Omental fat pad (tissue), 4 donors: ENCODE measurements at places on chromosomes 3 and 15. TPM values are rescaled to one million over a fixed set of nuclear protein-coding genes. Genes with fewer than 3 reads are reported as not detected.

DNA sequence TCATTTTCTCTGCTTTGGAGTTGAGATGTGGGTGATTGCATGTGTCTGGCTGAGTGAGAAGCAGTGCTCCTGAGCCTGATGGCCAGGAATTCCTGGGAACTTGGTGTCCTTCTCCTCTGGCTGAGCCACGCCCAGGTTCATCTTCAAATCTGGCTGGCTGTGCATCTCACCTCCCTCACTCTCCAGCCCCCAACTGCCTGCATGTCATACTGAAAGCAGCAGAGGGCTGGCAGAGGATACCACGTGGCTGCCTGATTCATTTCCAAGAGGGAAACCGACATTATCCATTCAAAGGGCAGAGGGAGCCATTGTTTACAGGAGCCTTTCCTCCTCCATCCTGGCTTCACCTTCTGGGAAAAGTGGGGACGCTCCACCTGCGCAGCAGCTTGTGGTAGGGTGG is 57.4 kb downstream of the ABHD5 start:
- no peak for DNase-seq

GRCh38 chr15:58179741-58180381 is 41.7 kb downstream of the AQP9 start:
- DNase-seq: no peak

Gene VIPR1
- total RNA-seq: 7.8 TPM

GRCh38 chr15:58057559-58057958 is 8.0 kb downstream of the ALDH1A2 start:
- DNase-seq: no peak

Gene ZBTB11
- total RNA-seq: 24.6 TPM

Gene PAQR5
- total RNA-seq: 0.47 TPM

DNA sequence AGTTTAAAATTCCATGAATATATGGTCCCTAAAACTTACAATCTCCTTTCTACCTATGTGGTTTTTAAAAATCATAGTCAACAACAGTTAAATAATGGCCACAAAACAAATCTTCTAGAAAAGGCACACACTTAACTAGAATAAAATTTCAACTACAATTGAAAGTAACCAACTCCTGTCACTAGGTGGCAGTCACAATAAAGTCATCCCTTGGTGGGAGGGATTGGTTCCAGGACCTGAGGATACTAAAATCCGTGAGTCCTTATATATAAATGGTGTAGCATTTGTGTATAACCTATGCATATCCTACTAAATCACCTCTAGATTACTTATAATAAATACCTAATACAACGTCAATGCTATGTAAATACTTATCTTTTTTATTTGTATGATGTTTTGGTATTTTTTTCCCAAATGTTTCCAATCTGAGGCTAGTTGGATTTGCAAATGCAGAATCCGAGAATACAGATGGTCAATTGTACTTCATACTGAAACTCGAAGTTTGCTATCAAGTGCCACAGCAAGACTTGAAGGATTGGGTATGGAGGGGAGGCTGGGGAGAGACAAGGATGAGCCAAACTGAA is 172.6 kb downstream of the FMN1 start:
- no peak for DNase-seq

DNA sequence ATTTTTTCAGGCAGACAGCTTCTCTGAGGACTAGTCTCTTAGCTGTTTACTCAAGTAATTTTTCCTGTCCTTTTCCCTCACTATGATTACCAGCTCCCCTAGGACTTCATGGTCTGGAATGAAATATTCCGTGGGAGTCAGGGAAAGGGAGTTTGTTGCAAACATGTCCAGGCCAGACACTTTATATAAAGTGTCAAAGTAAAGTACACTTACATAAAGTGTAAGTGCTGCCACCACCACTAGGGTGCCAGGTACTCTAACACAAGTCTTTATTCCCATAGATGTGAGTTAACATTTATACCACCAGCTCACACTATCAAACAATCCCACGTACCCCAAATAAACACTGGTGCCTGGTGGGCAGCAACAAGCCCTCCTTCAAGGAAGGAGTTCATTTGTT is 179.8 kb downstream of the SNRPN start:
- no peak for DNase-seq

GRCh38 chr3:197363553-197364409 is 65.4 kb upstream of the DLG1 start:
- no peak for DNase-seq

GRCh38 chr3:139519998-139520737 is 19.4 kb downstream of the RBP1 start:
- no peak for DNase-seq

DNA sequence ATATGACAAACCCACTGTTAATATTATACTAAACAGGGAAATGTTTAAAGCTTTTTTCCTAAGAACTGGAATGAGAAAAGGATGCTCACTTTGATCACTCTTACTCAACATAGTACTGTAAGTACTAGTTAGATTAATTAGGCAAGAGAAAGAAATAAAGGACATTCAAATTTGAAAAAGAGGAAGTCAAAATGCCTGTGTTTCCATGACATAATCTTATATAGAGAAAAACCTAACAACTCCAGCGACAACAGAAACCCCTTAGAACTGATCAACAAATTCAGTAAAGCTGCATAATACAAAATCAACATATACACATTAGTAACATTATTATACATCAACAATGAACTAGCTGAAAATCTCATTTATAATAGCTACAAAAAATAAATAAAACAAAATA is 200.6 kb upstream of the ROBO1 start:
- DNase-seq: no peak

- no peak for DNase-seq
These were observed 184.4 kb downstream of the VGLL4 start for GRCh38 chr3:11459186-11459824.

DNA sequence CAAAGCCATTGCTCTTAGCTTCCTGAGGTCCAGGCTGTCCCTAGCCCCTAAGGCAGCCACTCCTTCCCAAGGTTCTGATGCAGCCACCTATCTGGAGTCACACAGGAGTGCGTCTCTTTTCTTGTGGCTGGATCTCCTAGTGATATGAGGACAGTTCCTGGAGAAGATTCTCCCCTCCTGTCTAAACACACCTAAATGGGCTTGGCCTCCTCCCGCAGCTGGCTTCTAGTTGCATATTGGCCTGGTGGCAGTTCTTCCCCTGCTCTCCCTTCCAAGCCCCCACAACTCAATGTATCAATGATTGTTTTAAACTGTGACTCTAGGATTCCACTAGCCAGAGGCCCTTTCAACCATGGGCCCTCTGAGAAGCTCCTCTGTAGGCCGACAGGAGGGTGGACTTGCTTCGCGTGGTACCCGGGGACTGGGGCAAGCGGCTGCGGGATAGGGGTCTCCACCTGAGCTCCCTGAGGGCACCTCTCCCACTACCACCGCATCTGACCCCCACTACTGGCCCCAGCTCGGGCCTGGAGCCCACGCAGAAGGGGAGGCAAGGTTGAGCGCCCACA is 1.4 kb downstream of the ITGA11 start:
- DNase-seq: no peak

DNA sequence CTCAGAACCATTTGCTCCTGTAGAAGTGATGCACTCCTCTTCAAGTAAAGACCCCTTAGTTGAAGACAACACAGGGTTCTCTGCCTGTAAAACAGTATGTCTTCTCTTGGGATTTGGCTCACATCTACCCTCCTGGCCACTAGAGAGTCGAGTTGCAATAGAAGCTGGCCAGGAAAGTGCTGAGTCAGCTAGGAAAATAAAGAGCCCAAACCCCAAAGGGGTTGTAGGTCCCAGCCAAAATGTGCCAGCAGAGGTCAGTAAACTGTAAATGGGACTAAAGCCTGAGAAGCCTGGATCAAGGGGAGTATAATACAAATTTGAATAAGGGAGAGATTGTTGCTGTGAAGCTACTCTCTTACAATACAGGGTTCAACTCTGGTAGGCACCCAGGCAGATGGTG is 37.2 kb upstream of the THBS1 start:
- DNase-seq: no peak

DNA sequence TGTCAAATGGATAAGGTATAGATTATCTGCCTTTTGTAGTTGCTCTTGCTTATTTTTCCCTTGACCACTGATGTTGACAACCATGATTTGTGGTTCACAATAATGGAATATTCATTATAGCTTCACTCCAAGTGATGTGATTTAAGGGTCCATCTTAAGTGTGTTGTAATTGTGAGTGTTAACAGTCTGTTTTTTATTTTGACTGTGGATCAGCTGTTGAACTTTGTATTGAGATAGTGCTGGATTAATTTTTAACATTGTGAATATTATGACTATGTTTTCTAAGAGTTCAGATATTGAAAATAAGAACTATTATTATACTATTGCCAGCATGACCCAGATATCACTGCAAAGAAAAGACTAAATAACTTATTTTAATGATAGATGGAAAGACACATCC is 8.6 kb upstream of the GASK1A start:
- no peak for DNase-seq

- DNase-seq: no peak
These were observed 229.7 kb downstream of the SLCO3A1 start for GRCh38 chr15:92083190-92083589.

DNA sequence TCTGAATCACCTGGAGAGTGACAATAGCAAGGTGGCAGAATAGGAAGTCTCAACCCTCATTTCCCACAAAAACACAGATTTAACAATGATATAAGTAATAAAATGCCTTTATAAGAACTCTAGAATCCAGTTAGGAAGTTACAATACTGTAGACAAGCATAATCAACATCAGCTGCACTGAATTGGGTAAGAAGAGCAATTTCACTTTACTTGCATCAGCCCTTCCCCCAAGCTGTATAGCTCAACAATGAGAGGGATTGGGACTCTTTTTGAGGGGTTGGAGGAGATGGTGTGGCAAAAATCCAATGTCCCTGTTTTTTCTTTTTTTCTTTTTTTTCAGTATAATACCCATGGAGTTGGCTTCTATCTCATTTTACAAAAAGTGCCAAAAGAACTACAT is 63.1 kb downstream of the SERP1 start:
- no peak for DNase-seq

DNA sequence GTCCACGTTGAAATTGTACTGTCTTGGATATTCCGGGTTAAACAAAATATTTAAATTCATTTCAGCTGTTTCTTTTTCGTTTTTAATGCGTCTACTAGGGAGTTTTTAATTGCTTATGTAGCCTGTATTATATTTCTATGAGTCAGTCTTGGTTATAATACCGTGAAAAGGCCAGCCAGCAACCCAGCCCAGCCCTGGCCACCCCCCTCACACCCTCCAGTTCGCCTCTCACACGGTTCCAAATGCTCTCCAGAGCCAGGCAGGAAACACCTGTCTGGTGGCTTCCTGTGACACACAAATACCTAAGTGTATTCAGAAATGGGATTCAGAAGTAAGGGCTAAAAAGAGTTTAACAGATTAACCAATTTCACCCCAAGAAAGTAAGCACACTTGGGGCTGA is 4.4 kb downstream of the SH3BP5 start:
- DNase-seq: no peak

Gene DPPA4
- not detected for total RNA-seq

DNA sequence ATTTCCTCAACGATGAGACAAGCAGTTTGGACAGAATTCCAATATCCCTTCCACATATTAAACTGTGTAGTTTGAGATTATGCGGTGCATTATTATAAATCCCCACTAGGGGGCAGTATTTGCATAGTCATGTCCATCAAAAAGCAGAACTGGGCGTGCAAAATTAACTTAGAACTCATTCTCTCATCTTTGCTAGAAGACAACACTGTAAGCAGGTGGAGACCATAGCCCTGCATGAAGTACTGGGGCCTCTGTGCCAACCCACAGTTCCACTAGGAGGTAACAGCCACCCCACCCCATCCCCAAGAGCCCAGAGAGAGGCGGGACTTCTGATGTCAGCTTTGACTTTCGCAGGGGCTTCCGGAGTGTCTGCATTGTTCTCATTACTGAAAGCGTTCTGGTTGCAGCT is 106.6 kb upstream of the TMC3 start:
- DNase-seq: no peak

- no peak for DNase-seq
These were observed at the start of gene TMEM212 for GRCh38 chr3:171842864-171843518. TMEM212 (plus strand) TSS chr3:171843349; CDS start chr3:171843384, 35 bp downstream.

GRCh38 chr3:3783696-3784095 is 15.5 kb upstream of the LRRN1 start:
- no peak for DNase-seq

DNA sequence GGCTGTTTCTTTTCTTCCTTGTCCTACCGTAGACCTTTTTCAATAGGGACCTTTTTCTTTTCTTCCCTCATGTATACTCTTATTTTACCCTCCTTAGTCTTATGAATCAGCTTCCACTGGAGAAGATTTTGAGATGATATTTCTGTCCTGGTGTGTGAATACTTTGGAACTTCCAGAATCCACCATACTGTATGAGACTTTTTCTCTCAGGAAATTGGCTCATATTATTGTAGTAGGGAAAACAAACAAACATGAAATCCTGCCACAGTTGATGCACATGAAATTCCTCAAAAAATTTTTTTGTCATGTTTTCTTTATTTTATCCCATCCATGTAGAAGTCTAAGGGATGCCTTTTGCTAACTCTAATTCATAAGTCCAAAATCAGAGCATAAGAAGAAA is 289.3 kb upstream of the PLSCR5 start:
- no peak for DNase-seq

DNA sequence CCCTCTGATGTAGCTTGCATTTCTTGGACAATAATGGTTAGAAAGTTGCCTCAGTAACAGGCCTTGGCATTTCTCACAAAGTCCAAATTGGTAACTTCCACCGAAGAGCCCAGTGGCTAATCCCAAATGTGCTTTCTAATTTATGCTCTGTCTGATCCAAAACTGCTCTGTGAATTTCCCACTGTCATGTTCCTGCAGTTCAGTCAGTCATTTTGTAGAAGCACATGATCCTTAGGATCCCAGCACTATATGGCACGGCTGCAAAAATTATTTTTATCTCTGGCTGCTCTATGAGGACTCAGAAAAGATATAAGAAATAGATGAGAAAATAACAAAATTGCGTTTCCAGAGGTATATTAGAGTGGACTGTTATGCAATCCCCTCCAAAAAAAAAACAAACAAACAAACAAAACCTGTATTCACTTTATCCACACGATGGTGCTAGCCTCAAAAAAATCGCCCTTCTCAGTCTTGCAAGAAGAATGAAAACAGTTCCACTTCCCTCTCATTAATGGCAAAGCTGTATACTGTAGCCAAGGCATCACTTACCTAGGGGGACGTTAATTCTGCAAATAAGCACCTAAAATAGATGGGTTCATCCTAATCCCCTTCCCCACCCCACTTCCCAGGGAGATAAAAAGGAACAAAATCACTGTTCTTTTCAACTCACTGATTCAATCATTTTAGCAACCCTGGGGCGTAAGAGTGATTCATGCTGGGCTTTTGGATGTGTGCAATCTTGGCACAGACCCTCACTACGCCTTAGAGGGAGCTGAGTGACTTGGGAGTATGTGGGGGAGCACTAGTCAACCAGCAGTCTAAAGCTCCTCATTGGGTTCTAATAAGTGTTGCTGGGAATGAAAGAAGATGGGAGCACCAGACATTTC is 61.3 kb downstream of the TMCO5A start:
- DNase-seq: peak; percentile 31

DNA sequence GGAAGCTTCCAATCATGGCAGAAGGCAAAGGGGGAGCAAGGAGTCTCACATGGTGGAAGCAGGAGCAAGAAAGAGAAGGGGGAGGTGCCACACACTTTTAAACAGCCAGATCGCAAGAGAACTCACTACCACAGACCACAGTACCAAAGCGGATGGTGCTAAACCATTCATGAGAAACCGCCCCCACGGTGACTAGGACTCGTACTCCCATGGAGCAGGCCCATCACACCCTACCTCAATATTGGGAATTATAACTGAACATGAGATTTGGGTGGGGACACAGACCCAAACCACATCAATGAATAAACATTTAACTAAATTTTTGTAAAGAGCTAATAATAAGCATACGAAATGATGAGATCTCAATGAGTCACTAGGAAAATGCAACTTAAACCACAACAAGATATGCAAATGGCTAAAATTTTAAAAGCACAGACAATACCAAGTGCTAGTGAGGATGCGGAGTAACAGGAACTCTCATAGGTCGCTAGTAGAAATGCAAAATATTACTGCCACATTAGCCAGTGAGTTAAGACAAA is 10.0 kb downstream of the MRPS25 start:
- DNase-seq: no peak
